Vagina (tissue), 2 donors: ENCODE measurements at places on chromosomes 12 and 14.

- DNase-seq: no peak
Observed at GRCh38 chr12:69821032-69821455, 4.0 kb upstream of the MYRFL start.

DNA sequence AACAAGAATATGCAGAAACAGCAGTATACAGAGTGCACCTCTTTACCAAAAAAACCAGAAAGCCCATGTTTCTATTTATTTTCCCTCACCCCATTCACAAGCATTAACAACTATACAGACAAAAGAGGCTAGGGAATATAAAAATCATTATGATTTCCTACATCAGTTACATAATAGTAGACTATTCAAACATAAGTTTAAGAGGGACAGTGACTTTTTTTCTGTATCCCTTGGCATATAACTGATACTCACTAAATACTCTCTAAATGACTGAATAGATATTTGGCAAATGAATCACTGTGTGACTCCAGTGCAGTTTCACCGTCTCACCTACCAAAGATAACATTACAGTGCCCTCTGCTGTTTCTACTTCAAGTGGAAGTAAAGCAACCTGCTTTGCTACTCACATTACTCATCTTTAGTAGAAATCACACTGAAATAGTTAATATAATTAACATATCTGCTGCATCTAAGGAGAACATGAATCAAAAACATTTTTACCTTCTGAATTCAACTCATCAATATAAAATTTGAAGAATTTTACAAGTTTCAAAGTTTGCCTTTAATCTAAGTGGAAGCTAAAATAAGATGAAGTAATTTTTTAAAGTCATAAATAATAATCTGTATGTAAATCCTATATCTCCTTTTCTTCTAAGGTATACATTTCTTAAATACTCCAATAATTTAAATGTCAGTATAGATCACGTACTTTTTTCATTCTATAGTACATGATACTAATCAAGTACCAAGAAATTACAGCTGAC lies 103.8 kb downstream of the OSBPL8 start:
- no peak for DNase-seq

DNA sequence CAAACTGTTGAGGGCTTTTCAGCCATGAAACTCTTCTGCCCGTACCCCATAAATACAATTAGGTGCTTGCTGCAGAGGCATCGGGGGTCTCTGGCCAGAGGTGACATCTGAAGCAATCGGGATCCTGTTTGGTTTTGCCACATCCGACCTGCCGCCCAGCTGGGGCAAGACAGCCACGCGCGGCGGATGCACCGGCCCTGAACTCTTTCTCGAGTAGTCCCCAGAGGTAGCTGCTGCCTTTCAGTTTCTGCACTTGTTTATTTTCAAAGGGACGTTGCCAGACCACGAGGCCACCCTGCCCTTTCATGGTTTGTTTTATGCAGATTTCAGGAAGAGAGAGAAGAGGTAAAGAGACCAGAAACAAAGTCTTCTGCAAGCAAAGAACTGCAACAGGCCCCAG lies 10.6 kb upstream of the MLXIP start:
- no peak for DNase-seq

- DNase-seq: no peak
Observed at GRCh38 chr12:70598467-70599193, 38.6 kb downstream of the PTPRB start.

GRCh38 chr14:81472096-81472800 lies 61.4 kb downstream of the SEL1L start:
- no peak for DNase-seq

DNA sequence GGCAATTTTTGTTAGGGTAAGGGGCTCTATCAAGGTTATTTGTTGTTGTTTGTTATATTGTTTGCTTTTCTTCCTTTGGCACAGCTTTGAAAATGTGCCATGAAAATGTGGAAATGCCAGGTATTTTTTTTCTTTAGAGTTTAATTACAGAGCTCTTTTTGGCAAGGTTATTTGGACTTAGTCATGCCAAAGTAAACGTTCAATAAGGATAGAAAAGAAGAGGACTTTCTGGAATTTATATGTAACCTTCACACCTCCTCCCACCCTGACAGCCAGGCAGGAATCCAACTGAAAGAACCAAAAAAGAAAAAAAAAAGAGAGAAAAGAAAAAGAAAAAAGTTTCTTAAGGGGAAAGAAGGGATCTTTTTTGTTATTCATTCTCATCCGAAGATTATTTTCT lies 217.8 kb downstream of the KITLG start:
- no peak for DNase-seq

- DNase-seq: no peak
Observed at GRCh38 chr14:59585891-59586554, 9.4 kb upstream of the CCDC175 start.

GRCh38 chr14:60686865-60687264 lies 37.3 kb downstream of the SIX4 start:
- no peak for DNase-seq

GRCh38 chr12:113197518-113198077 lies 12.1 kb downstream of the RITA1 start:
- DNase-seq: no peak

DNA sequence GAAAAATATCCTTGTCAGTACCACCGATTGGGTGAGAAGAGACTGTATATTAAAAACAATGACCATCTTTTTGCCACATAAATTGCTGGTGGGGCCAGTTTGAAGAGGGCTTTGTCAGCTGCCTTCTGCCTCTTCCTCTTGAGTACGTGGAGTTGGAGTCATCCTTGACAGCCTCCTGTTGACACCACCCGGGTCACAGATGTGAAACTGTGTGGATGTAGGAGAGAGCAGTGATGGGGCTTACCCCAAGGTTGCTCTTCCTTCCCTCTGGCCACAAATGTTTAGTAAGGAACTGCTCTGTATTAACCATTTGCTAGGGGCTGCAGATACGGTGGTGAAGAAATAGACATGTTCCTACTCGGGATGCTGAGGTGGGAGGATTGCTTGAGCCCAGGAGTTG lies 12.2 kb downstream of the PTPN11 start:
- DNase-seq: no peak

GRCh38 chr14:97025722-97026121 lies 228.5 kb downstream of the VRK1 start:
- no peak for DNase-seq

DNA sequence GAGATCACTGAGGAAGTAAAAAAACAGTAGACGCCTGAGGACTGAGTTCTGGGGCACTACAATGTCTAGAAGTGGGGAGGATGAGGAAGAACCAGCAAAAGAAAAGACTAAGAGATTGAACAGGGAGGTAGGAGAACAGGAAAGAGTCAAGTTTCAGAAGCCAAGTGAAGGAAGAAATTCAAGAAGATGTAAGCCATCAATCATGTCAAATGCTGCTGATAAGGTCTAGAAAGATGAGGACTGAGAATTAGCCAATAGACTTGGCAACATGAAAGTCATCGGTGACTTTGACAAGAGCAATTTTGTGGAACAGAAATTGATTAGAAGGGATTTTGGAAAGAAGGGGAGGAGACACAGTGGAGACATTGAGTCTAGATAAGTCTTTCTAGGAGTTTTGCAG lies 54.8 kb upstream of the CRY1 start:
- no peak for DNase-seq

- DNase-seq: no peak
Observed at GRCh38 chr14:94498215-94498614, 11.1 kb downstream of the SERPINA12 start.

GRCh38 chr12:107662484-107662883 lies 23.1 kb upstream of the PWP1 start:
- no peak for DNase-seq

- no peak for DNase-seq
Observed at GRCh38 chr12:73225941-73226340, 953.8 kb downstream of the TRHDE start.

GRCh38 chr12:26773313-26774104 lies 59.5 kb downstream of the ITPR2 start:
- no peak for DNase-seq

DNA sequence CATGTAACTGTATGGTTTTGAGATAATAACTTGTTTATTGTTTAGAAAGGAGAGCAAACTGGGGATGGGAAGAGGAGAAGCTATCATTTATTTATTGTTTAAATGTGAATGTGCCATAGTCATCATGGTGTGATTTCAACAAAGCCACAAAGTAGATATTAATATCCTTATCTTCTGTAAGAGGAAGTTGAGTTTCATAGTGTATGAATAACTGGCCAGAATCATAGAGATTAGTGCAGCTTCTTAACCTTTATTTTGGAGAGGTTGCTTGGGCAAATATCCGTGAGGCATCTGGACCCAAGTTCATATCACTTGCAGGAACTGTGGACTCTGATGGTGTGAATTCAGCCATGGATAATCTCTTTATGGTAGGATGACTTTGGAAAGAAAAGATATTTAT lies 26.8 kb upstream of the LYZ start:
- DNase-seq: no peak

DNA sequence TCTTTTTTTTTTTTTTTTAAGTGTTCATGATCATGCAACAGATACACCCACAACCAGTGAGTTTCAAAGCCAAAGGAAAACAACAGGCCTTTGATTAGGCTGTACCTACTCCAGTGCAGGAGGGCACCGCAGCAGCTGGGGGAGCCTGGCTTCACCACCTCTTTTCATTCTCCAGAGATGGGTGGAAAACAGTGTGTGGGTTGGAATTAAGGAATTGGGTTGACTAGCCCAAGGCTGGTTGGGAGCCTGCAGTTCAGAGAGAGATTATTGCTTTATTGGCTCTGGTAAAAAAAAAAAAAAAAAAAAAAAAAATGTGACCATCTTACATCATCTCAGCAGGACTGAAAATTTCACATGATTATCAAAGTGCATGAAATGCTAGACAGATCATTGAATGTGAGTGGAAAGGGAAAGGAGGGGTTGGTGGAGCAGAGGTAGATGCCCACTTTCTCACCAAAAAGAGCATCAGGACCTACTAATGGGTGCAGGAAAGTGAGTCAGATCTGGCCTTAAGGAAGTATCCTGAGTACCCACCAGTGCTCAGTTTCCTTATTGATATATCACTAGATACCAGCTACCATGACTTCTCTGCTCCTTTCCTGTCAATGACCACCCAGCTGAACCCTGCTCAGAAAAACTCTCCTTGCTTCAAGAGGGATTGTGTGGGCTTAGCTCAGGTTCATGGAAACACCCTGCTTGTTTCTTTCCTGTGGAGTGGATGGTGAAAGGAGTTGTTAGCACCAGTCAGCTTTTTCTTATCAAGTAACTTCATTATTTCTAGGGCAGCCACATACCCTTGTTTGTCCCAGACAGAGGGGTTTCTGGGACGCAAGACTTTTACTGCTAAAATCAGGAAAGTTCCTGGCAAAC lies 54.8 kb upstream of the DYRK2 start:
- no peak for DNase-seq

GRCh38 chr12:1350055-1350933 lies 244.1 kb downstream of the FBXL14 start:
- DNase-seq: no peak

GRCh38 chr14:95134304-95134933 lies 22.9 kb downstream of the DICER1 start:
- DNase-seq: no peak

- no peak for DNase-seq
Observed at GRCh38 chr12:130978785-130979184, 25.1 kb downstream of the ADGRD1 start.

DNA sequence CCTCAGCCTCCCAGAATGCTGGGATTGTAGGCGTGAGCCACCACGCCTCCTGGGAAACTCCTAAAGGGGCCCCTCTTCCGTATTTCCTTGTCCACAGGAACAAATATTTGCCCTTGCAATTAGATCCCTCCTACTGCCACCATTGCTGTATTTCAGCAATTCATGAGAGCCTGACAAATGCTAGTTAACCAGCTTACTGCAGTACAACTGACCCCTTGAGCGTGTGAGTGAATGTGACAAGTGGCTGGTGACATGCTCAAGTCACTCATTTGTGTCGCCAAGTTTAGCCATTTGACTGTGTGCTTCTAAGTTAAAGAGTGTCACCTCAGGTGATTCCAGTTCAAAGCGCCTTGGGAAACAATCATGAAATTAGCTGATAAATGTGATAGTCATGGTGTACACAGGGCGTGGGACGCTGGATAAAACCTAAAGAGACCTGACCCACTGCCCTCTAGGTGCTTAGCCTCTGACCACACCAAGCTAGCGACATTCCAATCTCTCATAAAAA lies 56.1 kb upstream of the MAP1LC3B2 start:
- no peak for DNase-seq

DNA sequence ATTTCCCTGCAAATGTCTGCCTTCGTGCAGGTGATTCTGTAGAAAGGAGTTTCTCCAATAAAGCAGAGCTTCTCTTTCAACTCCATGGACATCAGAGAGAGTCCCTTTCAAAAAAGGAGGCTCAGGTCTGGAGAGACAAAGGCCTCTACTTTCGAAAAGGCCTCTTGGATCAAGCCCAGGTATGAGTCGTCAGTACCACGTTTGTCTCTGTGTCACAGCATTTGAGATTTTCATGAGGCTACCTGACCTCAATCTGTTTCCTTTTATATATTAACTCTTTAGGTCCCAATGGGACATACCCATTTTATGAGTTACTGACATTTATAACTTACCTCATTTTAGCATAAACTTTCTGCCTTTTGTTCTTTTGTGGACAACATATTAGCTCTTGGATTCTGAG lies 290.8 kb downstream of the RPAP3 start:
- DNase-seq: no peak

DNA sequence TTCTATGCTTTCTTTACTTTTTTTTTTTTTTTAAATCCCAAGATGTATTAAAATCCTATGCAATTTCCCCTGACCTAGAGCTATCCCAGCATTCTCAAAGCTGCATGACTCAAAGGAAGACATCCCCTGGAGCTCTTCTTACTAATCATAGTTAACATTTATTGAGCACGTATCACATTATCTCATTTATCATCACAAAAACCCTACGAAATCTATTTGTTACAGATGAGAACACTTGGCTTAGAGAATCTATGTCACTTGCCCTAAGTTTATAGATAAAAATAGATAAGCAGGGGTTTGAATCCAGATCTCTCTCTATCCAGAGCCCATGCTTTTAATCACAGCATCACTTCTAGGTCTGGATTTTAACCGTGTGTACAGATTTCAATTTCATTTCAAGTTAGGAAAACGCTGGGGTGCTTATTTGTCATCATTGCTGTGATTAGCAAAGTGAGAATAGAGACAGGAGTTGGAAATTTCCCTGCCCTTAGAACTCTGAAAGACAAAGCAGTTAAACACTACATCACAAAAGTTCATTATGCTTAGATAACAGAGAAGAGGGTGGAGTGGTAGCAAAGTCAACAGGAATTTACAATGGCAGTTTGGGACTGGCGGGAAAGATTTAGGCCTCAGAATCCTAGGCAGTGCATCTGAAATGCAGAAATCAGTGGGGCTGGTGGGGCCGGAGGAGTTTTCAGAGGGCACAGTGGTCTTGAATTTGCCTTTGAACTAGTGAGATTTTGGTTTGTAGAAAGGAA lies 177.7 kb upstream of the FRMD6 start:
- no peak for DNase-seq

DNA sequence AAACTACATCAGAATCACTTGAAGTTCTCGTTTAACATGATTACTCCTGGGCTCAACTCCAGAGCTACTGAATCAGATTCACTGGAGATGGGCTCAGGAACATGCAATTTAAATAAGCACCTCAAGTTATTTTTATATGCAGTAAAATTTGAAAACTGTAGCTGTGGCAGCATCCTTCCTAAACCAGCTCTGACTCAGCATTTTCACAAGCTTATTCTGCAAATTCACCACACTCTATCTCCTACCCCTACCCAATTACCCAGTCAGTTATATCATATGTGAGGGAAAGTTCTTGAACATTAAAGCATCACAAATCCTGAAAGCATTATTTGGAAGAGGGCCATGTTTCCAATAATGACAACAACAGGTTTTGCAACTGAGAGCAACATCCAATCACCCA lies 24.2 kb upstream of the LRRC9 start:
- DNase-seq: no peak
